ENCODE measurements at places on chromosomes 13 and 19. TPM values are rescaled to one million over a fixed set of nuclear protein-coding genes. Genes with fewer than 3 reads are reported as not detected.

The TEX29 gene
- 0.27 TPM for total RNA-seq

The SBK3 gene
- total RNA-seq: not detected

The MCF2L gene
- 0.14 TPM for total RNA-seq

The RNF17 gene
- total RNA-seq: not detected

The SHKBP1 gene
- 141 TPM for total RNA-seq

The ATP11A gene
- total RNA-seq: 64.2 TPM

The TRPC4 gene
- total RNA-seq: not detected

The PTGIR gene
- 29.1 TPM for total RNA-seq

The PABPC3 gene
- 0.34 TPM for total RNA-seq

The PLK5 gene
- not detected for total RNA-seq

The DPF1 gene
- 1.2 TPM for total RNA-seq

The THSD8 gene
- 26.6 TPM for total RNA-seq

The IL4I1 gene
- 2.1 TPM for total RNA-seq

The PRTN3 gene
- total RNA-seq: not detected
